ENCODE measurements at places on chromosomes 3 and 15. TPM values are rescaled to one million over a fixed set of nuclear protein-coding genes. Genes with fewer than 3 reads are reported as not detected.

ZMYND10 gene
- 0.08 TPM for total RNA-seq

CRABP1 gene
- not detected for total RNA-seq

CIDEC gene
- total RNA-seq: not detected

KCNH8 gene
- not detected for total RNA-seq

CCR4 gene
- total RNA-seq: not detected

MKRN3 gene
- 9.6 TPM for total RNA-seq

SLC9A9 gene
- 9.7 TPM for total RNA-seq

ACP3 gene
- total RNA-seq: not detected

SLC2A2 gene
- total RNA-seq: not detected

USP13 gene
- total RNA-seq: 5.3 TPM

DUOXA1 gene
- not detected for total RNA-seq

SLC22A14 gene
- total RNA-seq: not detected

C2CD4A gene
- not detected for total RNA-seq

PIERCE2 gene
- 6.5 TPM for total RNA-seq

MCF2L2 gene
- 0.62 TPM for total RNA-seq

DNAH12 gene
- total RNA-seq: not detected

TMC3 gene
- not detected for total RNA-seq

DAPK2 gene
- total RNA-seq: 0.16 TPM

REC114 gene
- not detected for total RNA-seq

SAXO2 gene
- total RNA-seq: 0.58 TPM

Measured in H4 (cell line).